ENCODE measurements at places on chromosomes 4 and X. TPM values are rescaled to one million over a fixed set of nuclear protein-coding genes. Genes with fewer than 3 reads are reported as not detected.

Gene GPRIN3
- not detected for polyA plus RNA-seq

Gene SLC6A14
- not detected for polyA plus RNA-seq

Gene RBM47
- 3.8 TPM for polyA plus RNA-seq

Gene ANOS1
- not detected for polyA plus RNA-seq

Gene DGKK
- not detected for polyA plus RNA-seq

Gene FGF5
- 1.2 TPM for polyA plus RNA-seq

Gene CT45A5
- 5.6 TPM for polyA plus RNA-seq

Gene MSX1
- polyA plus RNA-seq = 6.0 TPM

Gene CLDN2
- polyA plus RNA-seq = not detected

Gene FAM9C
- polyA plus RNA-seq = not detected

GRCh38 chrX:136639506-136640176 is 8.3 kb upstream of the CD40LG start:
- H3K27me3 ChIP-seq = 0 out of 3 replicates have a peak, but pooled peaks cover 5% of the 10 kb centered on the region
- H3K36me3 ChIP-seq = no peaks in the 10 kb centered on the region
- H3K4me1 ChIP-seq = no peaks in the 10 kb centered on the region
- no peak for DNase-seq
- no peak overlapping the region for H3K4me3 ChIP-seq

GRCh38 chr4:137905930-137906329 is 336.2 kb downstream of the SLC7A11 start:
- H3K36me3 ChIP-seq = no peaks in the 10 kb centered on the region
- DNase-seq = no peak
- no peak overlapping the region for H3K27ac ChIP-seq
- no peaks in the 10 kb centered on the region for H3K27me3 ChIP-seq
- H3K4me1 ChIP-seq = no peaks in the 10 kb centered on the region

DNA sequence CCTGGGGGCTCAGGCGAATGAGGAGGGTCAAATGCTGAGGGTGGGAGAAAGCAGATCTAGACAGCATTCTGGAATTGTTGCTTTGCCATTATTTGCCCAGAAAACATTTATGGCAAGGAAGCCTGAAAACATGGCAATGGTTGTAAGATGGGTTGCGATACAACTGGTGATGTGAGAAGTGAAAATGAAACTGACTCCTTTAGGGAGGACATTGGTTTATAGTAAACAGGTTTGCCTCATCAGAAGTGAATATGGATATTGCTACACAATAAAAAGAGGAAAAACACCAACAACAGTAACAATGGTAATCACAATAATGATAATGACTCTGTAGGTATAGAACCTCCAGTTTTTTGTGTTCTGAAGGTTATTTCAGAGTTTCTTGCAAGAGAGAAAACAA is 107.0 kb upstream of the TBC1D9 start:
- H3K27me3 ChIP-seq = no peaks in the 10 kb centered on the region
- H3K4me3 ChIP-seq = no peak overlapping the region
- no peak overlapping the region for H3K27ac ChIP-seq

GRCh38 chrX:22652596-22652995 is 347.2 kb upstream of the DDX53 start:
- no peak overlapping the region for H3K4me3 ChIP-seq
- no peak overlapping the region for H3K27ac ChIP-seq
- no peak for DNase-seq

GRCh38 chr4:95204873-95205272 is 343.9 kb downstream of the UNC5C start:
- H3K4me1 ChIP-seq = no peaks in the 10 kb centered on the region
- H3K4me3 ChIP-seq = no peak overlapping the region
- H3K27ac ChIP-seq = no peak overlapping the region
- no peaks in the 10 kb centered on the region for H3K27me3 ChIP-seq
- no peaks in the 10 kb centered on the region for H3K36me3 ChIP-seq

DNA sequence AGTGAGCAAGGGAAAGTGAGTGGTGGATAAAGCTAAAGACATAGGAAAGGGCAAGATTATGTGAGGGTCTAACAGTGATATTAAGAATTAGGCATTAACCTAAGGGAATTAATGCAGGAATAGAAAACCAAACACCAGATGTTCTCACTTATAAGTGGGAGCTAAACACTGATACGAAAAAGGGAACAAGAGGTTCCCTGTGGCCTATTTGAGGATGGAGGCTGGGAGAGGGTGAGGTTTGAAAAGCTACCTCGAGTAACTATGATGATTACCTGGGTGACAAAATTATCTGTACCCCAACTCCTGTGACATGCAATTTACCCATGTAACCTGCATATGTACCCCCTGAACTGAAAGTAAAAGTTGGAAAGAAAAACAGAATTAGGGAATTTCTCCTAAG is 79.0 kb downstream of the ANXA3 start:
- DNase-seq = no peak
- H3K4me3 ChIP-seq = no peak overlapping the region
- peaks cover 45% of the 10 kb centered on the region for H3K4me1 ChIP-seq
- peak overlapping the region; percentile 88 for H3K27ac ChIP-seq
- H3K27me3 ChIP-seq = no peaks in the 10 kb centered on the region
- no peaks in the 10 kb centered on the region for H3K36me3 ChIP-seq

GRCh38 chr4:41538017-41538733 is at the start of gene LIMCH1:
TSS of gene LIMCH1 (plus strand) at chr4:41538157. CDS start at chr4:41605996, 67,839 bp downstream.
- H3K27me3 ChIP-seq = peaks cover 6% of the 10 kb centered on the region
- no peak for DNase-seq
- H3K27ac ChIP-seq = no peak within 1 kb of the TSS
- no peaks in the 10 kb centered on the region for H3K36me3 ChIP-seq

GRCh38 chr4:8725845-8726244 is 133.3 kb downstream of the CPZ start:
- H3K36me3 ChIP-seq = no peaks in the 10 kb centered on the region
- H3K27ac ChIP-seq = no peak overlapping the region
- H3K27me3 ChIP-seq = no peaks in the 10 kb centered on the region
- no peak overlapping the region for H3K4me3 ChIP-seq

DNA sequence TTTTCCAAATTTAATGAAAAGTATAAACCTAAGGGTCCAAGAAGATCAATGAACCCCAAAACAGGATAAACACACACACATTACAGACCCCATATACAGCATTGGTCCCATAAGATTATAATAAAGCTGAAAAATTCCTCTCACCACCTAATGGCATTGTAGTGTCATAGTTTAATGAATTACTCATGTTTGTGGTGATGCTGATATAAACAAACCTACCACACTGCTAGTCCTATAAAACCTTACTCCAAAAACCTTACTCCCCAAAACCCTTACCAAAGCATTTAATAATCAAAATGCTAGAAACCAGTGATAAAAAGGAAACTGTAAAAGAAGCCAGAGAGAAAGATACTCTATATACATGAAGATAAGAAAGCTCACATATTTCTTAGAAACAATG is 148.1 kb upstream of the SH3RF1 start:
- H3K27me3 ChIP-seq = no peaks in the 10 kb centered on the region
- no peaks in the 10 kb centered on the region for H3K4me1 ChIP-seq
- no peak overlapping the region for H3K4me3 ChIP-seq
- H3K27ac ChIP-seq = no peak overlapping the region
- no peak for DNase-seq

GRCh38 chr4:88356771-88357170 is 21.9 kb upstream of the HERC6 start:
- no peak overlapping the region for H3K27ac ChIP-seq
- no peak overlapping the region for H3K4me3 ChIP-seq
- no peaks in the 10 kb centered on the region for H3K4me1 ChIP-seq
- H3K36me3 ChIP-seq = no peaks in the 10 kb centered on the region

GRCh38 chr4:185518069-185518468 is 17.2 kb downstream of the PDLIM3 start:
- H3K36me3 ChIP-seq = no peaks in the 10 kb centered on the region
- H3K27ac ChIP-seq = no peak overlapping the region
- no peak overlapping the region for H3K4me3 ChIP-seq
- peaks cover 28% of the 10 kb centered on the region for H3K27me3 ChIP-seq
- no peaks in the 10 kb centered on the region for H3K4me1 ChIP-seq

- no peaks in the 10 kb centered on the region for H3K4me1 ChIP-seq
- H3K4me3 ChIP-seq = no peak overlapping the region
- no peaks in the 10 kb centered on the region for H3K36me3 ChIP-seq
- no peak overlapping the region for H3K27ac ChIP-seq
- DNase-seq = no peak
Measured at GRCh38 chr4:110704748-110705439, 82.0 kb upstream of the PITX2 start.

GRCh38 chr4:48027653-48028052 is 11.1 kb downstream of the NIPAL1 start:
- no peak overlapping the region for H3K27ac ChIP-seq
- no peak for DNase-seq
- no peak overlapping the region for H3K4me3 ChIP-seq

- no peaks in the 10 kb centered on the region for H3K36me3 ChIP-seq
- no peak overlapping the region for H3K4me3 ChIP-seq
- no peak overlapping the region for H3K27ac ChIP-seq
- DNase-seq = no peak
- H3K27me3 ChIP-seq = no peaks in the 10 kb centered on the region
Measured at GRCh38 chr4:132646186-132646585, 502.9 kb upstream of the PCDH10 start.

DNA sequence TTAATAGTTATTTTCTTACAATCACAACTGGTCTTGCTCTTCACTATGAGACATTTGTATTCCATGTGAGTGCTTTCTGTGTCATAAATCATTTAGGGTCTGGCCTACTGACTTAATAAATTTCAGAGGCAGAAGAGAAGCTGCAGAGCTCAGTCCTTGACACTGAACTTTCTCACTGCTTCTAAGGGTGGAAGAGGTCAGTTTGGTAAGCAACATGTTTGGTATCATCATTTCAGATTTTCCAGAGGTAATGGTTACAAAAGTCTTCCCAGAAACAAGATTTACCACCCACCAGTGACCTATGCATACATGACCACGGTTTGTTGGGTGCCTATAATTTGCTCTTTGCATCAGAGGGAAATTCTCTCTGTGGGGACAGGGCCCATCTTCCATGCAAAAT is 148.6 kb downstream of the NR3C2 start:
- no peak overlapping the region for H3K27ac ChIP-seq
- no peak for DNase-seq
- H3K36me3 ChIP-seq = no peaks in the 10 kb centered on the region
- H3K27me3 ChIP-seq = no peaks in the 10 kb centered on the region
- H3K4me3 ChIP-seq = no peak overlapping the region

GRCh38 chr4:170675568-170676262 is 586.0 kb upstream of the AADAT start:
- H3K4me3 ChIP-seq = no peak overlapping the region
- DNase-seq = no peak
- no peaks in the 10 kb centered on the region for H3K4me1 ChIP-seq

DNA sequence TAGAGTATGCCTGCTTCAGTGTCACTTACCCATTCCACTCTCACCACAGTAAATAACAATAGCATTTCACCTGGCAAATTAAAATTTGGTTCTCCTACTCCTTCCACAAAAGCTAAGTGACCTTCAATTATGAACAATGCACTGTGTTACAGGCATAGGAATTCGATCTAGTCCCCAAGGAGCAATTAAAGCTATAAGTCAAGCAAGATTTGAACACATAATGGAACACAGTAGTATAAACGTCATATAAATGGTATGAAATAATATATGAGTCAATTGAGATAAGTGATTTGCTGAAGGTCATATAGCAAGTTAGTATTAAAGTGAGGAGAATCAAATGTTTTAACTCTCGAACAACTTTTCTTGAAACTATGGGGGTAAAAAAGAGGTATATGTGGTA is 65.8 kb downstream of the ARAP2 start:
- no peaks in the 10 kb centered on the region for H3K36me3 ChIP-seq
- no peak overlapping the region for H3K27ac ChIP-seq
- DNase-seq = no peak
- no peaks in the 10 kb centered on the region for H3K4me1 ChIP-seq

DNA sequence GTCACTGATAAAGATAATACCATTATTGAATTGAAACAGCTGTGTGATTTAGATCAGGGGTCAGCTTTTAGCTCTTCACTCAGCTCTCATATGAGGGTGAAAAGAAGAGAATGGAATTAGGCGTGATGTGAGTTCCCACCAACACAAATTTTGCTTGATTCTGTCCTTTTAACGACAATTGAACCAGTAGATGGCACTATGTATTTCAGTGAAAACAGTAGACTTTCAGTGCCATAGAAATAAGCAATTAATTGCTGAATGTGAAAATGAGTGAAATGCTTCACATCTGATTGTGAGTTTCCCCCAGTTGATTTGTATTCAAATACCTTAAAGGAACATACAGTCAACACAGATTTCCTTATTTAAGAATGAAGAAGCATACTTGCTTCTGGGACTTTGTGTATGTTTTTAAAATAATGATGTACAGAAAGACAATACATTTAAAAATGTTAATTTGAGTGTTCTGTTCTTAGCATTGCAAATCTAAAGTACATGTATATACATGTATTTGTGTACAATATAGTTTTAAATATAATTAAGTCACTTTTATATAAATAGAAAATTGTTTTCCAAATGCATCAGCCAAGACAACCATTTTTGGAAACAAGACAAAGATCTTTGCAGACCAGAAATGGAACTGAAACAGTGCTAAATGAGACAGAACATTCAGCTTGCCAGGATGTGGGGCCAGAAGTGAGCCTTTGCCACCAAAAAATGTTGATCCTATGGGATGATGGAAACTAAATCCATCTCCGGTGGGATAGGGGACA is 178.8 kb downstream of the SNCA start:
- no peaks in the 10 kb centered on the region for H3K36me3 ChIP-seq
- no peaks in the 10 kb centered on the region for H3K4me1 ChIP-seq
- DNase-seq = no peak
- H3K4me3 ChIP-seq = no peak overlapping the region
- H3K27me3 ChIP-seq = no peaks in the 10 kb centered on the region

DNA sequence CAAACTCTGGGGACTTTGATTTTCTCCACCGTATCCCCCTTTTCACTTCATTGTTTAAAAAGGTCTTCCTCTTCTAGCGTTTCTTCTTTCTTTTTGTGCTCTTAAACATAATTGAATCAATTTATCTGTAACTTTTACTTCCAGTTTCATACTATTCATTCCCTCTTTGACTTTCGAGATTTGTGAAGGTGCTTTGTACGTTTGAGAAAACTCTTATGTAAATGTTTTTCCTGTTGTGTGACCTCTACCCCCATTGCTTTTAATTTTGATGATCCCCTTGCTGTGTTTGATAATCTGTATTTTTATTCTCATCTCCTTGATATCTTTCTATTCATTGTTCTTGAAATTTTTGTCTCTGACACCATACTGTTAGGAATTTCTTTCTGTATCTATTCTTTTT is 4.8 kb downstream of the USP38 start:
- H3K27ac ChIP-seq = no peak overlapping the region
- H3K36me3 ChIP-seq = peaks cover 61% of the 10 kb centered on the region
- DNase-seq = no peak
- no peak overlapping the region for H3K4me3 ChIP-seq

DNA sequence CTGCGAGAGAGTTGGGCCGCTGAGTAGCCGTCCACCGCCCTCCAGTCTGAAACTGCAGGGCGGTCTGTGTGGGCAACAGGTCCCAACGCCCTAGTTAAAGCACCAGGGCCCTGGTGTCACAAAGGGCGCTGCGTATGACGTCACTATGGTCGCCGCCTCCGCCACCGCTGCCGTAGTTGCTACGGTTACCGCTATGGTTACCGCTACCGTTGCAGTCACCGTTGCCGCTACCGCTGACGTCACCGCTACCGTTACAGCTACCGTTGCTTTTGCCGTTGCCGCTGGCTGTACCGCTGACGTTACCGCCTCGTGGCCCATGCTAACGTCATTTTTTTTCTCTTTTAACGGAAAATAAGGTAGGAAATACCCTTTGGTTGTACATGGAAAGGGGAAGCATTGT is at the start of gene PPP1R2C:
TSS of gene PPP1R2C (minus strand) at position 68 of the 400 bp plus-strand sequence. CDS start 84 bp downstream, outside the sequence.
- no peak within 1 kb of the TSS for H3K27ac ChIP-seq
- no peaks in the 10 kb centered on the region for H3K36me3 ChIP-seq
- no peak within 1 kb of the TSS for H3K4me3 ChIP-seq
- no peaks in the 10 kb centered on the region for H3K27me3 ChIP-seq

- no peaks in the 10 kb centered on the region for H3K27me3 ChIP-seq
- no peak overlapping the region for H3K4me3 ChIP-seq
- H3K36me3 ChIP-seq = no peaks in the 10 kb centered on the region
- H3K4me1 ChIP-seq = no peaks in the 10 kb centered on the region
- no peak overlapping the region for H3K27ac ChIP-seq
Measured at GRCh38 chr4:148812101-148812500, 369.9 kb upstream of the NR3C2 start.

Measured in K562 (cell line).